Skeletal muscle cell (primary cell): ENCODE measurements at places on chromosomes 5 and 9.

DNA sequence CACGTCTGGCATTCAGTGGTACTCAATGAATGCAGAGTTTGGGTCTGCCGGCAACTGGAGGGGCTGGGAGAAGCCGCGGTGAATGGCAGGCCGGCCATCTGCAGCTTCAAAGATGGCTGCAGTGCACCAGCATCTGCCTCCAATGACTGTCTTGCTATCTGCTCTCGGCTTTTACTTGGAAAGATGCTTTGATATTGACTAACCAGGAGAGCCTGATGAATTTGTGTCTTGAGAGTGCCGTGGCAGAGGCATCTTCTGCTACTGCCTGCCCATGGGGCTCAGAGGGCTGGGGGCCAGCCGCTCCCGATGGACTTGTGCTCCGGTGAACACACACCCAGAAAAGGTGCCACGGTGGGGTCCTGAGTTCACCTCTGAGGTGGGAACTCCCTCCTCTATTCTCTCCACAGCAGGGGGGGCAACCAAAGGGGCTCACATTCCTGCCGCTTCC, 164.5 kb downstream of the COL23A1 start:
- DNase-seq, result no peak

- DNase-seq, result no peak
Observed at GRCh38 chr5:142815469-142815868, 45.3 kb downstream of the ARHGAP26 start.

GRCh38 chr9:117247266-117247665, 167.6 kb downstream of the ASTN2 start:
- DNase-seq, result no peak

GRCh38 chr5:97714424-97714823, 531.4 kb upstream of the RIOK2 start:
- no peak for DNase-seq

DNA sequence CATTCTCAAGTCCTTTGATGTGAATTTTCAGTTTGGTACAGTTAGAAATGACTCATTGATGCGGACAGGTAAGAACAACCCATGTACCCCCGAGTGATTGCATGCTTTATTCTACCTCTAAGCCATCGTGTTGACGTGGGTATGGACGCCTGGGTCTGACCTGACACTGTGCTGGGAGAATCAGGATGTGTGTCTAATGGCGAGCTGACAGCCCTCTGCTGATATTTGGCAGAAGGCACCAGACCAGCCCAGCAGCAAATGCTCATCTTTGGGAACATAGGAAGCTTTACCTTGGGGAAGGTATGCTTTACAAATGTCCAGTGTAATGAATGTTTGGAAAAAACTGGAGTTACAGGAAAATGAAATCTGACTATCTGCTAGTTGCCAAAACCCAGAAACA, 20.1 kb downstream of the SLC46A2 start:
- no peak for DNase-seq

DNA sequence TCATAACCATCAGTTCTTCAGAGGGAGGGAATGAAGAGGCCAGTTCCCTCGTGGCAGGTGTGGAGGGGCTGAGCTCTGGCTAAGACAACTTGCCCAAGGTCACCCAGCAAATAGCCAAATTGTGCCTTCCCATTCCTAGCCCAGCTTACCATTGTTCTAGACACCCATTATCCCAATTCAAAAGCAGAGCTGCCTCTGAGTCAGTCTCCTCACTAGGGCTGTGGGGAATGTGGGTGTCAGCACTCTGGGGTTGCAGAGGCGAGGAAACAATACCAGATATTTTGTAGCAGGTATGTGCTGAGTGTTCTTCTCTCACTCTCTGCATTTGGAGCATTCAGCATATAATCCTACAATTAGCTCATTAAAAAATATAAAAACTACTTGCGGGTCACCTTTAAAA, 270.8 kb downstream of the PSAT1 start:
- no peak for DNase-seq

DNA sequence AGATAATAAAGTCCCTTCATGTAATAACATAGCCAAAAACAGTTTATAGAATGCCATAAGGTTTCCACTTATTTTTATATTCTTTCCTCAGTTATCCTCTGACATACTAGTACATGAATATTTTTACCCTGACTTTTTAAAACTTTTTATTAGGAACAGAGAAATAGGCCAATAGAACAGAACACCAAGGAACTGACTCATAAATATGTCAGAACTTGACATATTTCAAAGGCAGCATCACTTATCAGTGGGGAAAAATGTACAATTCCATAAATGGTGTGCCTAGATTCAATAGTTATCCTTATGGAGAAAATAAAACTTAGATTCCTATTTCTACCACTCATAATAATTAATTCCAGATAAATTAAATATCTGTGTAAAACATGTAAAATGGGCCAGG, 9.4 kb downstream of the STARD4 start:
- DNase-seq, result no peak

- DNase-seq, result no peak
Observed at GRCh38 chr5:173953528-173954090, 35.4 kb upstream of the C5orf47 start.

DNA sequence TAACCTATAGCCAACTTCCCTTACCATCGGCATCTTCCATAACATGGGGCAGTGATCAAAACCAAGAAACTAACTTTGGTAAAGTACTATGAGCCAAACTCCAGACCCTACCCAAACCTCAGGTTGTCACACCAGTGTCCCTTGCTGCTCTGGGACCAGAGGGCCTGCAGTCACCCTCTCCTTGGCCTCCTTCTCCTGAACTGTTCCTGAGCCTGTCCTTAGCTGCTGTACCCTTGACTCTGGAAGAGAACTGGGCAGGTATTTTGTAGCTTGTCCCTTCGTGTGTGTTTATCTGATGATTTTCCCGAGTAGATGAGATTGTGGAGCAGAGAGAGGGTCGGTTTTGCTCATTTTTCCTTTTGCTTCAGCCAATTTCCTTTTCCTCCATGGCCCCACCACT, 240.4 kb downstream of the SYK start:
- no peak for DNase-seq

- DNase-seq, result no peak
Observed at GRCh38 chr5:143605403-143606005, 202.0 kb upstream of the NR3C1 start.

- peak; percentile 79 for DNase-seq
Observed at GRCh38 chr9:81759680-81760215, 70.4 kb upstream of the TLE1 start.

GRCh38 chr5:170861917-170862766, at the start of gene RANBP17:
RANBP17 (plus strand) TSS chr5:170862018.
- peak; percentile 37 for DNase-seq

- DNase-seq, result no peak
Observed at GRCh38 chr5:32520972-32521371, 64.4 kb upstream of the SUB1 start.

DNA sequence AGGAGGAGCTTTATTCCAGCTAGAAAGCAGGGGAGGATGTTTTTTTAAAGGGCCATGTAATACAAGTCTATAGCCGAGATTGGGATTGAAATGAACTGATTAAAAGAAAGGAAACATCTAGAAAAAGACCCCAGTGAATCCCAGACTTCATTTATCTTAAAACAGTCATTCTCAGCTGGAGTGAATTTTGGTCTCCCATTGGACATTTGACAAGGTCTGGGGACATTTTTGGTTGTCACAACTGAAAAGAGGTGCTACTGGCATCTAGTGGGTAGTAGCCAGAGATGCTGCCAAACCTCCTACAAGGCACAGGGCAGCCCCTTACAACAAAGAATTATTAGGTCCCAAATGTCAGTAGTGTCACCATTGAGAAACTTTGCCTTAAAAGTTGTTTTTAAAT, 16.3 kb upstream of the SPINK4 start:
- no peak for DNase-seq

DNA sequence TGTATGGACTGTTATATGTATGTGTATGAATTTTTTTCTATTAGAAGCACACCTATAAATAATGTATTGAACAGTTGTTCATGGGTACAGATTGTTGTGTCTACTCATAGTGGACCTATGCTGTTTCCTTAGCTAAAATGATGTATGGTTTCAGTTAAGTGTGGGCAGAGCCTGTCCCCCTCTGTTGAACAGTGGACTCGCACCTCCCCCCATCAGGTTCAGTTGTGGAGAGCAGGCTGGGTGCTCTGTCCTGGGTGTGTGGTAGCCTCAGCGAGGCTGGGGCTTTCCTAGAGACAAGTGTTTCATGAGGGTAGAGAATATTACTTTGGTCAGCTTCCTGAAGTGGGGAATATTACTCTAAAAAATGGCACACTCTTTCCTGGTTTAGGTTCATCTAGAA, 47.4 kb upstream of the LRRTM2 start:
- no peak for DNase-seq

GRCh38 chr5:61507232-61507631, 175.2 kb downstream of the ZSWIM6 start:
- DNase-seq, result no peak

GRCh38 chr9:133938753-133939152, 53.4 kb downstream of the VAV2 start:
- DNase-seq, result no peak

DNA sequence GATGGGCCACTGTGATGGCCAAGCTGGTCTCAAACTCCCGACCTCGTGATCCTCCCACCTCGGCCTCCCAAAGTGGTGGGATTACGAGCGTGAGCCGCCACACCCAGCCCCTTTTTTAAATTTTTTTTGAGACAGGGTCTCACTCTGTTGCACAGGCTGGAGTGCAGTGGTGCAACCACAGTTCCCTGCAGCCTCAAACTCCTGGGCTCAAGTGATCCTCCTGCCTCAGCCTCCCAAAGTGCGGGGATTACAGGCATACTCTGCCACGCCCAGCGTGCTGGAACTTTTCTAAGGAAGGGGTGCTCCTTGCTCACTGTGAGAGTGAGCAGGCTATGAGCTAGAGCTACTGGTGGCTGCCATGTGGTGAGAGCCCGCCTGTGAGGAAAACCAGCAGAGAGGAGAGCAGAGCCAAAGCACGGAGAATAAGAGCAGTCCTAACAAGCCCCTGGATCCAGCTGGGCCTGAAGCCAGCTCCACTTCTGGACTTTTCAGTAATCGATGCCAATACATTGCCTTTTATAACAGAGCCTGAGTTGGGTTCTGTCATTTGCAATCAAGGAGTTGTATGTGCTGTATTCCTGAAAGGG, 75.5 kb upstream of the UNC5A start:
- DNase-seq, result no peak

- peak; percentile 75 for DNase-seq
Observed at GRCh38 chr9:106945727-106946660, 83.0 kb downstream of the ZNF462 start.
